Right renal pelvis (tissue), 4 donors: ENCODE measurements at places on chromosomes 3 and 15. TPM values are rescaled to one million over a fixed set of nuclear protein-coding genes. Genes with fewer than 3 reads are reported as not detected.

- no peak for DNase-seq
These were observed 237.0 kb downstream of the SCAPER start for GRCh38 chr15:76667943-76668715.

- no peak for DNase-seq
These were observed 99.4 kb downstream of the FLNB start for GRCh38 chr3:58107597-58107996.

DNA sequence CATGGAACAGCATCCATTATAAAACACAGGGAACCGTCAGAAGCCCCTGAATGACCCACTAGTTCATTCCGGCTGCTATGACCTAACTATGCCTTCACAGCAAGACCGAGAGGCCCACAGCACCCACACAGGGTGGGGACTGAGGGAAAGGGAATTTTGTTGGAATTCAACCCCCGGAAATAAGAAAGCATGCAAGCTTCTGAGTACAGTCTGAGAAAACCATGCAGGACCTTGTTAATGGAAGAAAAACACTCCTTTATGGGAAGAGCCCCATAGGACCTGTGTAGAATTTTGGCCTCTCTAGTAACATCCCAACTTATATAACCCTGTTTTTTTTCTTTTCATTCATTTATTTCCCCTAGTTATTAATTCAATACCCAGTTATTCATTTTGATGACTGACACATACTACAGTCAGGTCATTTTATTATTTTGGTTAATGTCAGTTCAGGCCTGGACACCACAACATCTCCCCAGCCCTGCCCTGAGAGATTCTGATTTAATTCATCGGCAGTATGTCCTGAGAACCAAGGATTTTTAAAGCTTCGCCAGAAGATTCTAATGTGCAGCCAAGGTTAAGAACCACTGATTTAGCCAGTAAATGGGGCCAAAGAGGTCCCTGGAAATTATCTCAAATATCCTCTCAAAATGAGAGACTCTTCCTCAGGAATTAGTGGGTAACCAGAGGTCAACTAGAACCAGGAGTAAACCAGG is 231.6 kb upstream of the GOLGA6L4 start:
- no peak for DNase-seq

- DNase-seq, result no peak
These were observed 3.5 kb downstream of the SEC13 start for GRCh38 chr3:10317311-10317960.

GRCh38 chr3:136604961-136605360 is 147.2 kb downstream of the STAG1 start:
- no peak for DNase-seq

- DNase-seq, result no peak
These were observed 59.1 kb downstream of the THRB start for GRCh38 chr3:24435584-24435983.

GRCh38 chr3:46680298-46680826 is 13.1 kb downstream of the ALS2CL start:
- DNase-seq, result no peak

GRCh38 chr3:114194750-114195149 is 15.9 kb upstream of the DRD3 start:
- no peak for DNase-seq

DNA sequence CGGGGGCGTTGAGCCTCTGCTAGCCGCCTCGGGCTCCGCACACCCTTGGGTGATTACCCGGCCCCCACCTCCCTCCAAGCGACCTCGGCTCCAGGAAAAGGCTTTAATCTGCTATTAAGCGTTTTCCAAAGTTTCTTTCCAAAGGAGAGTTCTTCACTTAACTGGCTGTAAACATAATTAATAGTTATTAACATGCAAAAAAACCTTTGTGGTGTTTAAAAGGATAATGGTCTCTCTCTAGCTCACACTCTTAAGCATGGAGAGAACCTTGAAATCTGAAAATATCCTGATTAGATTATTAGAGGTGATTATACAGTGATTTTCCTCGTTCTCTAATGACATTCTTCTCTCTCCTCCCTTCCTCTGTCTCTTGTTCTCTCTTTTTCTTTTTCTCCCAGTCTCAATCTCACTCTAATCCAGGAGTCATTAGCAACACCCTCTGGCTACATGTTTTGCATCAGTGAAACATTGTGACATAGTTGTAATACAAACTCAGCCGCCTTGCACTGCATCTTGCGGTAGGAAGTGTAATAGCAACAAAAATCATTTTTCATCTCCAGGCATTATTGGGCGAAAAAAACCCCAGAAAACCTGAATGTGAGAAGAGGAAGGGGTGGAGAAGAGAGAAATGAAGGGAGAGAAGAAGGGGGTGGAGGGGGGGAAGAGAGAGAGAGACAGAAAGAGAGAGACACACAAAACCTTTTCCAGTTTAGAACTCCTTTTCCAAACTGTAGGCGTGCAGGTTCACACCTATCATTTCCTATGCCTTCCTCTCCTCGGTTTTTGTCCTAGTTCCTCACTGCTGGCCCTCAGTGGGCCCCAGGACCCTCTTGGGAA is 24.4 kb downstream of the NR2F2 start:
- DNase-seq, result peak; percentile 54

CCR8 gene
- polyA plus RNA-seq, result not detected

SEMA3G gene
- polyA plus RNA-seq, result 34.9 TPM

PAK6 gene
- 6.5 TPM for polyA plus RNA-seq

PLA2G4B gene
- 7.7 TPM for polyA plus RNA-seq
